ENCODE measurements at places on chromosomes 5 and 9.

DNA sequence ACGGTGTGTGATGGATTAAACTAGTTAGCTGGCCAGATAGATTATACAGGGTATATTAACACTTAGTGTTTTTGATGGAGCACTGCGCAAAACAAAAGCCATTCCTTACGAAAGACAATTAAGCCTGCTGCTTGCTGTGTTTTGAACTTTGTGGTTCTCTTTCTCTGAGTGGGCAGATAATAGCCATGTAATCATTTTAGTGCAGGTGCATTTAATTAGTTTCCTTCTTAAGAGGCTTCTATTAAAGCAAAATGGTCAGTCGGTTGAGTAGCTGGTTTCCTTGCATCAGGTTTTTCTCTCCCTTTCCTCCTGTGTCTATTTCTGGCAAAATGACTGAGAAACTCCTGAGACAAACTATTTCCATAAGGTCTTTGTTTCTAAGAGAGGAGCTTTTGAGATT lies 512.5 kb downstream of the DMAC1 start:
- no peak for DNase-seq

DNA sequence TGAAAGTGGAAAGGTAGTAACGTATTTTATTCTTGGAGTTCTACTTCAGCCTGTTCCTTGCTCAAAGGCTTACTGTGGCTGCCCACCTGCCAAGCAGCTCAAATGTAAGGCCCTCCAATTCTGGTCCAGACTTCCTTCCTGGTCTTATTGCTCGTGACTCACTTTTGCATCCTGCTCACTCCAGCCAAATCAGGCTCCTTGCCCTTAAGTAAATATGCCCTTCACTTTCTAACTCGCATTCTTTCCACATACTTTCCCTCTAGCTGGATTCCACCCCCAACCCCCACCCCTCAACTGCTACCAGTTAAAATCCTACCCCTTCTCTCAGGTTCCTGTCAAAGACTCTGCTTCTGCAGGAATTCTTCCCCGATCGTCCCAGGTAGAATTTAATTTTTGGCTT lies 96.6 kb downstream of the GALNT10 start:
- DNase-seq: peak; percentile 30

- DNase-seq: no peak
These were observed 27.2 kb downstream of the PIK3R1 start for GRCh38 chr5:68242743-68243142.

GRCh38 chr5:3931976-3932375 lies 336.3 kb downstream of the IRX1 start:
- no peak for DNase-seq

GRCh38 chr9:71928806-71929205 lies 17.4 kb downstream of the C9orf85 start:
- DNase-seq: no peak

DNA sequence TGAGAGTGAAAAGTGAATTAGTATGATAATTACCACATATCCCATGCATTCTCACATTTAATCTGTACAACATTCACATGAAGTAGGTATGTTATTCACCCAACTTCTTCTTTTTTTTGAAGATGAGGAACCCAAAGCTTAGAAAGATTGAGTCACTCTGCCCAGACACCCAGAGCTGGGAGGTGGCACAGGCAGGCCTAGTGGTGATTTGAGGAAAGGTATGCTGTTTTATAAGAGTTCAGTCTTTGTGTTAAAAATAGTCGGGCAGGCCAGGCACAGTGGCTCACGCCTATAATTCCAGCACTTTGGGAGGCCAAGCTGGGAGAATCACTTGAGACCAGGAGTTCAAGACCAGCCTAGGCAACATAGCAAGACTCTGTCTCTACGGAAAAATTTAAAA lies 285.3 kb downstream of the NR3C1 start:
- DNase-seq: no peak

DNA sequence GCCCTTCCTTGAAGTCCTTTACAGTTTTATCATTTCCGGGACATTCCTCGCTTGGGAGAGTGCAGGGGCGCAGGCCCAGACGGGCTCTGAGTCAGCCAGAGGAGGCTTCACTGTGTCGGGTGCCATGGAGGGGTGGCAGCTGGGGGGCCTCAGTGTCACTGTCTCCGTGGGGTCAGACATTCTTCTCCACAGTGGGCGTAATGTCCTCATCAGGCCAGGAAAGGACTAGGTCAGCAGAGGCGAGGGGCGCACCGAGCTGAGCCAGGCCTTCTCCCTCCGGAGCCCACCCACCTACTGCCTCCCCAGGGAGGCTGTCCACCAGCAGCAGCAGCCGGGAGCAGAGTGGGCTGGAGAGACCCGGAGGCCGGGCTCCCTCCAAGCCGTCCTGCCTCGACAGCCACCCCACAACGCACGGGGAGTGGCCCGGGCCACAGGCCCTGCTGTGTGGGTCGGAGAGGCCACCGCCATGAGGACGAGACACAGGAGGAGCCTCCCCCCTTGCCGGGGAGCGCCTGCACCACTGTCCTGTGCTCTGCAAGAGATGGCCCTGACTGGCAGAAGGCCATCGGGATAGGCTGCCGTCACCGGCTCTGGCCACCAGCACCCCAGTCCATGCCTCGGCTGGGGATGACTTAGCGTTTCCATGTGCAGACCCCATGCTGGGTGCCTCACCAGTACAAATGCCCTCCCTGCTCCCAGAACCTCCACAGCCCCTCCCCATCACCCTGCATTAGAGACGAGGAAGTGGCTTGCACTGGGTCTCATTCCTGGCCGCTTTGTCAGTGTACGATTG lies 26.5 kb downstream of the SARDH start:
- DNase-seq: no peak

DNA sequence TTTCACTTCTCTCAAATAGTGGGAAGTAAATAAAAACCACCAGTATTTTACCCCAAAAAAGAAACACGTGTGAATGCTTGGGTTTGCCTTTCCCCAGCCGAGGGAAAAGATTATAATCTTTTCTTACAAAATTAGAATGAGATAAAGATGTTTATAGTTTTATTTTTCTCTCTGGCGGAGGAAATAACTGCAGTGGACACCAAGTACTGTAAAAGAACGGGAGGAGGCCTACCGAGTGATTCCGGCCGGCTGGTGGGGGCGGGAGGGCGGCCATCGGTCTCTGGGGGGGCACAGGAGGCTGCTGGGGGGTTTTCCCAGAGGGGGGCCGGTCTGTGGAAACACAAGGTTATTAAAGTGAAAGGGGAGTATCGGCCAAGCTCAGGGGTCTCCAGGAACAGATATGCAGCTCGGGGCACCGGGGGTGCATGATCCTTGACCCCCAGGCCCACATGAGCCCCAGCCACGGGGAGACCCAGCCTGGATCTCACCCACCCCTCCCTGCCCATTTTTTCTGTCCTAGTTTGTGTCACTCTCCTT lies 29.4 kb downstream of the LCP2 start:
- no peak for DNase-seq

DNA sequence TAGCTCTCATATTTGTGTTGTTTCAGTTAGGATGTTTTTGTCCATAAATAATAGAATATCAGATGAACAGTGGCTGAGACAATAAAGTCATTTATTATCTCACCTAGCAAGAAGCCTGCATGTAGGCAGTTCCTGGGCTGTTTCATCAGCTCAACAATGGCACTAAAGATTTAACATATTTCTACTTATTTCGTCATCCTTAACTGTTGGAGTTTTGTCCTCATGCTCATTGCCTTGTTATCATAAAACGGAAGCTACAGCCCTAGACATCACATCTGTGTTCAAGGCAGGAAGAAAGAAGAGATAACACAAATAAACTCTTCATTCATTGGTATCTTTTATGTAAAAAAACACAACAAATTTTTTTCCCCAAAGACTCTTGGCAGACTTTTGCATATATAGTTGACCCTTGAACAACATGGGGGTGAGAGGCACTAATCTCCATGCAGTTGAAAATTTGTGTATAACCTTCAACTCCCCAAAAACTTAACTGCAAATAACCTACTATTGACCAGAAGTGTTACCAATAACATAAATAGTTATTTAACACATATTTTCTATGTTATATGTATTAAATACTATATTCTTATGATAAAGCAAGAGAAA lies 277.2 kb upstream of the ADRA1B start:
- no peak for DNase-seq

DNA sequence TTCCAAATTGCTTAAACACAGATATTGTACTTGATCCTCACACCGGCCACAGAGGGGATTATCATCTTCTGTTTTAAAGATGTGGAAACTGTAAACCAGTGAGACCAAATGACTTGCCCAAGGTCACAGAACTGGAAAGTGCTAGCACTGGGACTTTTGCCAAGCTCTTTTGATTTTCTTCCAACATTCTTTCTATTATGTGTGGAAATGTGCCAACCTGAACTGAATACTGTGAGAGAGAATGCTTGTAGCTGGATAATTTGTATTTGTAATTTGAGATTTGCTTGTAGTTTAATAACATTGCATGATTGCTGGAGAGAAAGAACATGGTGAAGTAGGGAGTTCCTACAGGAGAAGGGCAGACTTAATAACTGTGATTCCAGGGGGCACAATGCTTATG lies 977.9 kb upstream of the NUDT12 start:
- peak; percentile 59 for DNase-seq

- no peak for DNase-seq
These were observed 240.2 kb downstream of the RFX3 start for GRCh38 chr9:3285365-3286161.

- DNase-seq: no peak
These were observed 58.3 kb downstream of the GPR107 start for GRCh38 chr9:130111786-130112537.

GRCh38 chr5:175585567-175585966 lies 72.3 kb upstream of the HRH2 start:
- DNase-seq: no peak

GRCh38 chr9:2985343-2985742 lies 141.4 kb upstream of the PUM3 start:
- no peak for DNase-seq

GRCh38 chr9:7320841-7321240 lies 478.7 kb downstream of the DMAC1 start:
- no peak for DNase-seq

- DNase-seq: no peak
These were observed 48.1 kb upstream of the COL5A1 start for GRCh38 chr9:134593286-134594077.
